ENCODE measurements at places on chromosomes 12 and 14.

DNA sequence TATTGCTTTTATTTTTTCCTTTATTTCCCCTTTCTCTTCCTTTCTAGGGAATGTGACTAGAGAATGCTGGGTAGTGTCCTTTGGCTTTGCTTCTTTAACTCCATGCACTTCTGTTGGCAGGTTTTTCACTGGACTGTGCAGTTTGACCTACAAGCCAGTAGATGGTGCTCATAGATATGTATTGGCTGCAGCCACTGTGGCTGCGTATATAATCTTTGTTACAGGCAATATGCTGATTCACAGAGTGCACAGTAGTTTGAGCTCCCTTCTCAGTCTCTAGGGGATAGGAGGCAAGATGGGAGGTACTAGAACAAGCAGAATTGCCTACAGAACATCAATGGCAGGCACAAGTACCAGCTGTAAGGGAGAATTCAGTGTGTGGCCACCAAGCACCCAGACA lies 503.5 kb downstream of the LRFN5 start:
- DNase-seq = peak; percentile 61

DNA sequence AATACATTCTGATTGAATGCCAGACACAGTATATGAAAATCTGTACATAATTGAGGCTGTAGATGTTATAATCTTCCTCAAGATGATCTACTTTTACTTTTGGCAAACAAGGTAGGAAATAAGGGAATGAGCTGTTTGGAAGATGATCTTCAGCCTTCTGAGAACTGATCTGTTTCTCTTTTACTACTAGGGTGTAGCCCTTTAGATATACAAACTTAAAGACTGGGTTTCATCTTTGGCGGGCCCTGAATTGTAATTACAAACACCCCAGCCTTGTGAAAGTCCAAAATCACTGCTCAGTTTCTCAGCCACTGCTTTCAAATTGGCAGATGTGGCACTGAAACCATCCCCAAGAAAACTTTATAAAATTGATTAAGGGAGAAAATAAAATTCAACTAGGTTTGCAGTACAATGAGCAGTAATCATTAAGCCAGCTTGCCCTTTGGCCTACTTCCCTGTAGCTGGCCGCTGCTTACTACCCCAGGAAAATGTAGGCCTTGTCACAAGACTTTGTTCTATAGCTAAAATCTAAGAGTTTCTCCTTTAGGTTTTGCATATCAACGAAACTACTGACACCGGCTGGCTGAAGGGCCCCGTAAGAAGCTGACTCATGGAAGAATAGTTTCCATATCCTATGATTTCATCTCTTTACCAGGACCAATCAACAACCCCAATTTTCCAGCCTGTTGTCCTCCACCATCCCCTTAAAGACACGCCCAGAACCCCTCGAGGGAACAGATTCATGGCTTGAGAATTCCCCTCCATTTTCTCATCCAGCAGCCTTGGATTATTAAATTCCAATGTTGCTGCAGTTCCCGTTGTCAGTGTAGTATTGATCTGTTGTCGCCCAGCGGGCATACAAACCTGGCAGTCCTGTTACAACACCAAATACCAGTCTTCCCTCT lies 210.8 kb downstream of the PCNX1 start:
- no peak for DNase-seq

DNA sequence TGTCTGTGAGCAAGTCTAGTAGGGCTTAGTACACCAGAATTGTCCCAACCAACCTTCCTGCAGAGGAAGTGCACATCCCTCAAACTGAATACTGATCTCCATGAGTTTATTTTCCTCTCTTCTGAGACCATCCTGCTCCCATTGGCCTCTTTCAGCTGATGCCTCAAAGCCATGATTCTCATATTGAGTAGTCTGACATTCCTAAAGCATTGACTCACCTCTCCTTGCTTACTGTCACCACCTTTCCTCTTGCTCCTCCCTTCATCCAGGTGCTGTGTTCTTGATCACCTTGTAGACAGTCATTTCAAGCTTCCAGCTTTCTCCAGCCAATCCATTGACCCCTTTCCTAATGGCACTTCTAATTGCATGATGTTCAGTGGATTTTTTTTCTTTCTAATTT lies 583.7 kb upstream of the USP15 start:
- no peak for DNase-seq

DNA sequence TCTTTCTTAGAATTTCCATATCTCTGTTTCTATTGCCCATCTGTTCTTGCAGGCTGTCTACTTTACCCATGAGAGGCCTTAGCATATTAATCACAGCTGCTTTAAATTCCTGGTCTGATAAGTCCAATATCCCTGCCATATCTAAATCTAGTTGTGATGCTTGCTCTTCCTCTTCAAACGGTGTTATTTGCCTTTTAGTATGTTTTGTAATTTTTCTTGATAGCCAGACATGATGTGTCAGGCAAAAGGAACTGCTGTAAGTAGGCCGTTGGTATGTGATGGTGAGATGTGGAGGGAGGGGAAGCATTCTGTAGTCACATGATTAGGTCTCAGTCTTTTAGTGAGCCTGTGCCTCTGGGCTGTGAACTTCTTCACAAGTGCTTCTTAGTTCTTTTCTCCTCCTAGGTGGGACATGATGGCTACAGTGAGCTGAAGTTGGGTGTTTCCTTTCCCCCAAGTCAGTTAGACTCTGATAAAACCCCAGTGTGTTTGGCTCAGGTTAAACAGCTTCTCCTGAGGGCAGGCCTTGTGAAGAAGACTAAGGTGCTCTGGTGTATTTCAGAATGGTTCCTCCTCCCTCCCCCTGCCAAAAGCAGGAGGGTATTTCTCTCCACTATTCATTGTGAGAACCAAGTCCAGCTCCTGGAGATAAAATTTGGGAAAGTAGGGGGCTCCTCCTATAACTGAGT lies 195.9 kb upstream of the PARP11 start:
- DNase-seq = peak; percentile 12

DNA sequence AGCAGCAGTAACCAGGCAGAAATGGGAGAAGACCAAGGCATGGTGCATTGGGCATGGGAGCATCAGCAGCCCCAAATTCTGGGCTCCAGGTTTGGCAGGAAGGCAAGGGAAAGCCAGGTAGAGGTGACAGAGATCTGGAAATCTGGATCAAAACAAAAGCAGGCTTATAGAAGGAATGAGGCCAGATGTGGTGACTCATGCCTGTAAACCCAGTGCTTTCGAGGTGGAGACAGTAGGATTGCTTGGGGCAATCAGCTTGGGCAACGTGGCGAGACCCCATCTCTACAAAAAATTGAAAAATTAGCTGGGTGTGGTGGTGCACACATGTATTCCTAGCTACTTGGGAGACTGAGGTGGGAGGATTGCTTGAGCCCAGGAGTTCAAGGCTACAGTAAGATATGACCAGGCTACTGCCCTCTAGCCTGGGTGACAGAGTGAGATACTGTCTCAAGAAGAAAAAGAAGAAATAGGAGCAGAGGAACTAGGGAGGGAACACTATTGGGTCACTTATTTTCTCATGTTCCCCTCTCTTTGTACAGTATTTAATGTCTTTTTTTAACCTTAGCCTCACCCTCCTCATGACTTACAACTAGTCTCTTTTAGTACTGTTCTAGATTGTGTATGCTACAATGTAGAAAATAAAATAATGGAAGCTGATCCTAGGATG lies 25.1 kb downstream of the SLC4A8 start:
- DNase-seq = peak; percentile 30
